NCI-H1092 treated with DMSO at 0.1 percent for 48 hours (cell line): ENCODE measurements at places on chromosomes 7 and 10.
A peak's percentile ranks its signal among the peaks of the same experiment; 100 is the strongest.

GRCh38 chr7:152158801-152159587 lies 133.5 kb downstream of the GALNT11 start:
- DNase-seq, result no peak

- DNase-seq, result peak; percentile 23
Measured at GRCh38 chr10:113704637-113705343, 25.1 kb downstream of the CASP7 start.

DNA sequence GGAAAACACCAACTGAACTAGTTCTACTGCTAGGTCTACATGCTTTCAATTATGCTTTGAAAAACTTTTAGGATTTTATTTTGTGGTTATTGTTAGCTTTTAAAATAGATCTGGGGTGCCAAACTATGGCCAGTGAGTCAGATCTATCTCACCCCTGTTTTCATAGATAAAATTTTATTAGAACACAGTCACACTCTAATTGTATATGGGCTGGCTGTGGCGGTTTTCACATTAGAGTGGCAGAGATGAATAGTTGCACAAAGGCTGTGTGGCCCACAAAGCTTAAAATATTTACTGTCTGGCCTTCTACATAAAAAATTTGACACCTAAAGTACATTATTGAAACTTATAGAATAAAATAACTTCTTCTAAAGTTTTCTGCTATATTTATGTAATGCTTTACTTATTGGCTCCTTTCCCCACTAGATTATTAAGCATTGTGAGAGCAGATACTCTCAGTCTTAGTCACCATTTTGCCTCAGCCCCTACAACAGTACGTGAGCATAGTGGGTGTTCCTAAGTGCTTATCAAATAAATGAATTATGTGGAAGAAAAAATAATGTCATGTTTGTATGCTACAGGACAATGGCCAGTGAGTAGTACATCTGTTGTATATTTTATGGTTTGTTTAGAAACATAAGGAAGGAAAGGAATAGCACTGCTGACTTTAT lies 5.4 kb upstream of the SUV39H2 start:
- DNase-seq, result no peak

- no peak for DNase-seq
Measured at GRCh38 chr10:130848855-130849254, 462.7 kb downstream of the TCERG1L start.

- DNase-seq, result no peak
Measured at GRCh38 chr10:27914888-27915287, 84.0 kb downstream of the ODAD2 start.

GRCh38 chr10:6218692-6219493 lies 16.2 kb downstream of the PFKFB3 start:
- no peak for DNase-seq

DNA sequence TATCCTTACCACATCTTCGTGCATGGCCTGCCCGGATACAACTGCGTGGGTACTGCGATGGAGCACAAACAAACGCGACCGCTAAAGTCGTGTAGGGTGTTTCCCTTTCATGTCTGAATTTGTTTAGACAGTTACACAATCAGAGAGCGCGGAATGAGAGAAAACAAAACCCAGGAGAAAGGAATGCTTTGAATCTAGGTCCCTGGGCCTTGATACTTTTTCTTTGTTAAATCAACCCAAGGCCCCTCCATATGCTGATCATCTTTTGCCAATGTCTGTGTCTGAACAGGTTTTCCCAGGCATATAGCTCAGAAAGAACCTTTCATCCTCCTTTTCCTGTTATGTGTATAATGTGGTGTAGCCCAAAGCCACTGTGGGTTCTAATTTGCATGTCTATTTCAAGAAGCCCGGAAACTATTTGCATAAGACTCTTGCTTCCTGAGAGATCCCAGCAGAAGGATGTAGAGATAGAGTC lies 145.8 kb downstream of the FRMD4A start:
- DNase-seq, result no peak

- no peak for DNase-seq
Measured at GRCh38 chr7:12788591-12788990, 101.2 kb downstream of the ARL4A start.

DNA sequence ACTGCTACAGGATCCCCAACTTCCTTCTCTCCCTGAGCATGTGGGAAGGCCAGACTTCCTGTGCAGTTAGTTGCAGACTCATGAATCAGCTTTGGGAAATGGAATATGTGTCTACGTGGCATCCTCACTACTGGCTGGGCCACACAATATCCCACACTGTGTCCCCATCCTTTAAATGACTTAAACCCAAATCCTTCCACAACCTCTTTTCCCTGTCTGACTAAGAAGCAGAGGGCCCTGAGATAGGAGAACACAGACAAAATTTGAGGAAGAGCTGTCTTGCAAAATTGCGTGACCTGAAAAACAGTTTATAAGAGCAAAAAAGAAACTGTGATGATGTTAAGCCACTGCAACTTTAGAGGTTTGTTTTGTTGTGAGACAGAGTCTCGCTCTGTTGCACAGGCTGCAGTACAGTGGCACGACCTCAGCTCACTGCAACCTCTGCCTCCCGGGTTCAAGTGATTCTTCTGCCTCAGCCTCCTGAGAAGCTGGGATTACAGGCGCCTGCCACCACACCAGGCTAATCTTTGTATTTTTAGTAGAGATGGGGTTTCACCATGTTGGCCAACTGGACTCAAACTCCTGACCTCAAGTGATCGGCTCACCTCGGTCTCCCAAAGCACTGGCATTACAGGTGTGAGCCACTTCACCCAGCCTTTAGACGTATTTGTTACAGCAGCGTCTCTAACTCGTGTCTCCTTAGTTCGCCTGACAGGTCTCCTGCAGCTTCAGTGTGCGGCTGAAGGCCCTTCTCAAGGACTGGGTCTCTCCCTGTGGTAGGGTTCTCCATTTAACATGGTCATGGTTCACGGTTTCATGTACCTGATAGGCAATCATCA lies 46.9 kb upstream of the SFMBT2 start:
- DNase-seq, result no peak

DNA sequence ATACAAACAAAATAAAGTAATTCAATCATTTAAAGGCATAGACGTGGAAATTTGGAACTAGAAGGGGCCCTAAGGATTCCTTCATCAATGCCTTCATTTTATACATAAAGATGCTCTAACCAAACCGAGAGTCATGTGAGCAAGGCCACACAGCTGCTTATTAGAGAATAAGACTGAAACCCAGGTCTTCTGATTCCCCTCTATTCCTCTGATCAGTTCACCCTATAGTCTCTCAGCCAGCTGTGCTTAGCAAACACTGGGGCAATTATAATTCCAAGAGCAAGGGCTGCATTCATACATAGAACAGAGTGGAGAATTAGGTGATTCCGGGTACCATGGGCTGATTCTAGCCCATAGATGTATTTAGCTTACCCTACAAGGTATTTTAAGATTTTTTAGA lies 9.7 kb upstream of the XPNPEP1 start:
- DNase-seq, result no peak

DNA sequence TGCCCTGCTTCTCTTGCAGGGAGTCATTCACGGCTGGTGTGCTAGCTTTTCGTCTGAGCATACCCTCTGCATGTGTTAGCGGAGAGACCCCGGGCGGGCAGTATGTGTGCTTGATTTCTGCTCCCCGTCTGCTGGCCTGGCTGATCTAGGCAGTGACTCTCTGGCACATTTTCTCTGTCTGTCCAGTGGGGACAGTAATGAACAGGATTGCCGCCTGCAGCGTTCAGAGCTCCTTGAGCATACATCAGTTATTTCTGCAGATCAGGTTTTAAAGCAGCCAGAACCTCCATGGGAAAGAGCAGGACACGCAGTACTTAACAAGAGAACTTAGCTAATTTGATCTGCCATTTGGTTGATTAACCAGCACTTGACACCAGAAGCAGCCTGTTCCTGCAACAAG lies 242.5 kb downstream of the CELF2 start:
- DNase-seq, result no peak

GRCh38 chr10:79203833-79204232 lies 135.1 kb downstream of the ZMIZ1 start:
- DNase-seq, result no peak

- no peak for DNase-seq
Measured at GRCh38 chr10:63030536-63030935, 102.6 kb upstream of the NRBF2 start.

GRCh38 chr7:7318601-7319000 lies 136.3 kb downstream of the C1GALT1 start:
- DNase-seq, result no peak

DNA sequence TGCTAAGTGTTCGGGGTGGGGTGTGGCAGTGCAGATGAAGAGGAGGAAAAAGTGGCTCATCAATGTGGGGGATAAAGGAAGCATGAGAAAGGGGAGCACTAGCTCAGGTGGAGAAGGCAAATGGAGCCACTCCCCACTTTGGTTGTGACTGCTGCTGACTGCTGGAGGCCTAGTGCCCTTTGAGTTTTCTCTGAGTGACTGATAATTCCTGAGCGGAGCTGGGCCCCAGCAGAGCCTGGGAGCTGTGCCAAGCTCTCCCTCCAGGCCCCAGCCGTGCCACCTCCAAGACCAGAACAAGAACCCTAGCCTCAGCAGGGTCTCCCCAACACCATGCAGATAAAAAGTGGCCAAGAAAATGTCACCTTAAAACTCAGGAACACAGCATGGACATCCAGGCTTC lies 9.7 kb upstream of the RASSF4 start:
- no peak for DNase-seq

- DNase-seq, result no peak
Measured at GRCh38 chr10:23693501-23693901, 254.6 kb downstream of the OTUD1 start.

- no peak for DNase-seq
Measured at GRCh38 chr10:71252220-71252619, 39.9 kb downstream of the UNC5B start.

DNA sequence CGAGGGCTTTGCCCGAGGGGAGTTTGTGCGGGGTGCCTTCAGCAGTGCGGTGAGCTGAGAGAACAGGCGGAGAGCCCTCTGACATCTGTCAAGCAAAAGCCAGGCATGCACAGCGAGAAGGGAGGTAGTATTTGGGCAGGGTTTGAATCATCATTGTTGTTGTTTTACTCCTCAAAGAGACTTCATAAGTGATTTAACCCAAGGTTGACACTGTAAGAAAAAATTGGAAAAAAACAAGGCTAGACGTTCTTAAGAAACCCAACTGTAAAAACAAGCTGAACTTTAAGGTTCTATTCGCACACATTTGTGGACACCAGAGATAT lies 1.3 kb downstream of the ADAM22 start:
- peak; percentile 19 for DNase-seq

- no peak for DNase-seq
Measured at GRCh38 chr7:51286401-51286800, 30.2 kb downstream of the COBL start.

DNA sequence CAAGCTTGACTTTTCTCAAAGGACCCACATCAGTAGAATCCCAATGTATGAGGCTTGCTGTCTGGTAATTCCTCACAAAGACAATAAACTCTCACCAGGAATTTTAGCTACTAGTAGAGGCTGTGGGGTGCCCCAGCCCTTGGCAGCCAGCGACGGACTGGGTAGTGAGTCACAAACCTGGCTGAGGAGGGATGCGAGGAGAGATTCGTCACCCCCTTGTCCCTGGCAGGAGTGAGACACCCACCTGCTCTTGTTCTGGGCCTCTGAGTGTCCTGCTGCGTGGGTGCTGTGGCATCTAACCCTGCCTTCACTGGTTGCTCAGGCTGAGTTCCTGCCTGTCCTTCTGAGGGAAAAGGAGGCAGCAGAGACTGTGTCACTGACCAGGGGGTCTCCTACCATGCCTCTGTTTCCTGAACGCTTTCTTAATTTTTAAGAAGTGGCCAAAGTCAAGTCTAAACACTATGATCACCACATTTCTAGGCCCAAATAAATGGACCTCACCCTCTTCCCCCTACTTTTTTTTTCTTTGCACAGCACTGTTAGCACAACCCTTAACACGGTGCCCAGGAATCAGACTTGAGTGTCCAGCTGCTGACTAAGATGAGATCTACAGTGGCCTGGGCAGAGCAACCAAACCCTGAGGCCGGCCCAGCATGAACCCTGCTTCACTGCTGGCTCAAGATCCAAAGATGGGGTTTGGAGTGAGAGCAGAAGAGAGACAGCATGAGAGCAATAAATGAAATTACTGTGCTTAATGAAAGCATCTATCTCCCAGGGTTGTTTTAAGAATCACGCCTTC lies 146.4 kb downstream of the ANLN start:
- DNase-seq, result no peak

DNA sequence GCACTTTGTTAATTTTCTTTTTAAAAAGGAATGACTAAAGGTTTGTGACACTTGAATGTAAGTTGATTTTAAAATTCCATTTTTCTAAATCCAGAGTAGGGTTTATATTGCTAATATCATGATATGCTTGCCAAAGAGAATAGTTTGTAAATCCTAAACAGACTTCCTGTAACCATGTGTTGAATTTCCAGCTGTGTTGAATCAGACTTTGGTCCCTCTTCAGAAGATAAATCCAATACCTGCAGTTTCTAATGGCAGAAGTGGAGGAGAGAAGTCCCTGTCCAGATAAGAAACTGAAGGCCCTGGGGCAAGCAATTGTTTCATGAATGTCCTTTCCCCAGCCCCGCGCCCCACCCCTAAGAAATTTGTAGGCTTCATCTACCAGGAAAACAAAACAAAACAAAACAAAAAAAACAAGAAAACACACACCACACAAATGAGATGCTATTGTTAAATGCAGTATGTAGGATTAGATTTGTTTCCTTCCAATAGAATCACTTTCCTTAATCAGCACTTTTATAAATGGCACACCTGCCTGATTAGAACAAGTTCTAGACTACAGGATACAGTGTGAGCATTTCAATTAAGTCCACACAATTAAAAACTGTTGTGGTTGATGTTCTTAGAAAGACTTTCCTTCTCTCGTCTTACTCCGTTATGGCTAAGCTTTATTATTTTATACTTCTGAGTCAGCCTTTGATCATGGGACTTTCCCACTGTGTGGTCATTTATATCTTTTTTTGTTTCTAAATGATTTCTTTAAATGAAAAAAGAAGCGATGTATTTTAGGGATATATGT lies 122.8 kb downstream of the KAT6B start:
- no peak for DNase-seq

DNA sequence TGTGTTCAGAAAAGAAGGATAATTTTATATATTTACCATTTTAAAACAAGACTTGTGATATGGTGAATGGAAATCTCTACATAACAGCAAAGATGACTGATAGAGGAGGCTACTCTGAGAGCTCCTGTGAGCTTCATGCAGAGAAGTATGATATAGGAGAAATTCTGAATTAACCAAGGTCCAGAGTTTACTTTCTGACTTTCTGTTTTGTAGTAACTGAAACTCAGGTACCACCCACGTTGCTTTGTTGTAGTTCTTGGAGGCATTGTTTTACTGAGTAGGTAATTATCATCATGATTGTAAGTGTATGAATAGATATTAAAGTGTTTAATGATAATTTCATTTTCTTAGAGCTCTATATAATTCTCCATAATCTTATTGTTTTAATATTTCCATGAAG lies 18.0 kb upstream of the SFR1 start:
- DNase-seq, result no peak
